SHP77 treated with DMSO at 0.1 percent for 48 hours (cell line): ENCODE measurements at places on chromosomes 3 and 15.
A peak's percentile ranks its signal among the peaks of the same experiment; 100 is the strongest.

- peak; percentile 10 for DNase-seq
Measured at GRCh38 chr15:68691705-68692104, 112.9 kb downstream of the CORO2B start.

DNA sequence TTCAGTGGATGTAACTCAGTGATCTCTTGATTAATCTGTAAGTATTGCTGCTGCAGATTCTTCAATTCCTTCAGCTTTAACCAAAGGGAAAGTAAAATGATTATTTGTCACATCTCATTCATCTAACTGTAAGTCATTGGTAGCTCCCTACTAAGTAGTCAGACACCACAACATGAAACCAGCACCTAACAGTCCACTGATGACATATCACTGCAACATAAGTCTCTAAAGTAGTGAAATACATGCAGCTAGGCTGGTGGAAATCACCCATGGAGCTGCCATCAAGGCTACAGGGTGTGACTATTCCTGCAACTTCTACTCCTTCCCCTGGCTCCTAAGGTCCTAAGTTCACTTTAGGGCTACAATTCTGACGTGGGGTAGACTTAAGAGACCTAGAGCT, 21.1 kb upstream of the HCLS1 start:
- no peak for DNase-seq

GRCh38 chr3:185726254-185726967, 98.4 kb downstream of the IGF2BP2 start:
- no peak for DNase-seq

DNA sequence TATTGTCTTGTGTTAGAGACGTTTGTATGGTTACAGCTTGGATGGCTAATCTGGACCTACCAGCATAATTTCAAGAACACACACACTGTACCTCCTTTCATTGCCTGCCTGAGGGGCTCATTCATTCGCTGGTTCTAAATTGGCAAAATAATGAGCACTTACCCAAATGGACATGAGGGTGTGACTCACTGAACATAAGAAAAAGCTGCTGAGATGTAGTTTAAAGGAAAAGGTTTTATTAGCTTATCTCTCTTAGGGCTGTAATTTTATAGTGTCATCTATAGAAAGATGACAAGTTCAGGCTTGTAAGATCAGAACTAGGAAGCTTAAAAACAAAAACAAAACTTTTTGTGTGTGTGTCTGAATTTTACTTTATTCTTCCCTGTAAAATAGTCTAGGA, 120.7 kb upstream of the WNT7A start:
- DNase-seq, result no peak

DNA sequence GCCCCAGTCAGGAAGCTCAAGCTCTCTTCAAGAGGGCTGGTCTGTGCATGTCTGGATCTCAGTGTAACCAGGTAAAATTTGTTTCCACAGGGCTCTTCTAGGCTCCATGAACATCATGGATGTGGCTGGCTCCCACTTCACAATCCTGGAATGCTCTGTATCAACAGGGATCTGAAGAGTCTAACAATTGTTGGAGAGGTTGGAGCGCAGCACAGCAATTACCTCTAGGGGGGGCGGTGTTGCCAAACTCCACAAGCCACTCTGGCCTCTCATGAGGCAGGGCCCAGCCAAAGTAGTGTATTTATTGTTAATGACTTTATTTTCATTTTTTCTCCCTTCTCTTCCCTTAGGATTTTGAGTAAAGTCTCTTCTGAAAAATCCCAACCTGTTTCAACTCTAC, 6.1 kb upstream of the EIF2B5 start:
- peak; percentile 9 for DNase-seq

- no peak for DNase-seq
Measured at GRCh38 chr15:72105111-72105510, 12.8 kb downstream of the MYO9A start.

DNA sequence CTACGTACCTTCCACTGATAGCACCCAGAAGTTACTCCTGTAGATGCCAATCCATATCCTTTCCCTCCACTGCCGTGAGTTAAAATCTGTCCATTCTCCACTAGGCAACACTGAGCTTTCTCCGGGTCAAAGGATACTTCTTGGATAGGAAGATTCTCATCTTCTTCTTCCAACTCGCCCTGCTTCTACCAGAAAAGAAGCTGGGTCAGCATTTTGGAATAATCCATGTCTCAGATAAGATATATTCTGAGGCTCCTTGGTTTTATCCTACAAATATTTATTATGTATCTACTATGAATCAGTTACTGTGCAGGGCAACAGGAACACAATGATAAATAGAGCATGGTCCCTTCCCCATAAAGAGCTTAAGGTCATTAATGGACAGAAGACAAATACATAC, 89.2 kb downstream of the FBXL22 start:
- DNase-seq, result no peak

DNA sequence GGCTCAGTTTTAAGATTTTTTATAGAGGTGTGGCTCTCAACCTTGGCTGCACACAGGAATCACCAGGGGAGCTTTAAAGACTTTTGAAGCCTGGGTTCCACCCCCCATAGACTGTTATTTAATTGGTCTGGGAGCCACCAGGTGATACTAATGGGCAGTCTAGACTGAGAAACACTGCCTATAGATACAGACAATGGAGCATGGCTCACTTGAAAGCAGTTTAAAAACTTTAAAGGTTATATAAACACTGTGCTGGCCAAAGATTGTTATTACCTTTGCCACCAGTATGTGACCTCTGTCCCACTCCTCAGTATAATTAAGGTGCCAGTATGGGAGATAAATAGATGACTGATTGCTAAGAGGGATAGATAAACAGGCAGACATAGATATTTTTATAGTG, 3.8 kb downstream of the GOLIM4 start:
- peak; percentile 30 for DNase-seq

DNA sequence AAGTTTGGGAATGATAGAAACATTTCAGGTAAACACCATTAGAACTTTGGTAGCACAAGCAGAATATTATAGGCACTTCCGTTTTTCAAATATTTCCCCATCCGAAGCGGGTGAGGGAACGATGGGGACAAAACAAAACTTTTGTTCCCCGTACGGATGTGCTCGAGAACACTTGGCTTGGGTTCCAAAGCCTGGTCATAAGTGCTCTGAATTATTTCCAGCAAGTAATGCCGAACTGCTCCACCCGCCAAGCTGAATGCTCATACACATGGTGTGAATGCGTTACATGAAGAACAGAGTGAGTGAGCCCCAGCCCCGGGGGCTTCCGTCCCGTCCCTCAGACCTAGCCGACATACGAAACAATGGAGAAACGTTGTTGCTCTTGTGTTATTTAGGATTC, 438.2 kb upstream of the ARRDC4 start:
- no peak for DNase-seq

GRCh38 chr3:187946163-187946691, 201.0 kb upstream of the BCL6 start:
- peak; percentile 53 for DNase-seq

DNA sequence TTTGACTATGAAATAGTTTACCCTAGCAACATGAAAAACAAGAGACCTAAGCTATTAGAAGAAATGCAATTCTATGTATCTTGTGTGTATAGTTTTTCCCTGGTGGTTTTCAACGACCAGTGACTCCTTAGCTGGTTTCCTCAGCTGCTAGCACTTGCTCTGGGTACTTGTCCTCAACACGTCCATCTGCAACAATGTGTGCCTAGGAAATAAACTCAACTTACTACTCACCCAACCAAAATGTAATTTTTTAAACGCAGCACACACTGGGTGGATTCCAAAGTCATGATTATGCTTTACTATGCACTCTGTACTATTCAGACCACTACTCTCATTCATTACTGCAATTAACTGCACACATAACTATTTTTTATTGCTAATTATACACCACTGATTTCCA, 31.0 kb downstream of the CPA3 start:
- no peak for DNase-seq

DNA sequence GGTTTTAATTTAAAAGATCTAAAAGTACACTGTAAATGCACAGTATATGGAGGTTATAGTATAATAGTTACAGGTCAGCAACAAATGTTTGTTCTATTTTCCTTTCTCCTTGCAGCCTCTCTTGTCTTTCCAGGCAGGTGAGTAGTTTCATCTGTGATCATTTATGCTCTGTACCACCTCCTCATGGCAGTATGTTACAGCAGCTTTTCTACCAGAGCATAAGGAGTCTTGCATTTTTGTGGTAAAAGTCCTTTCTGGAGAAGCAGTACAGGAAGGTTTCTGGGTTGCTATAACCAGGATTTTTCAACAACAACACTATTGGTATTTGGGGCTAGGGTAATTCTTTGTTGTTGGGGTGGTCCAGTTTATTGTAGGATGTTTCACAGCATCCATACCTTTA, 59.5 kb downstream of the ZNF609 start:
- DNase-seq, result no peak

- DNase-seq, result no peak
Measured at GRCh38 chr3:11634081-11634635, 9.6 kb downstream of the VGLL4 start.

DNA sequence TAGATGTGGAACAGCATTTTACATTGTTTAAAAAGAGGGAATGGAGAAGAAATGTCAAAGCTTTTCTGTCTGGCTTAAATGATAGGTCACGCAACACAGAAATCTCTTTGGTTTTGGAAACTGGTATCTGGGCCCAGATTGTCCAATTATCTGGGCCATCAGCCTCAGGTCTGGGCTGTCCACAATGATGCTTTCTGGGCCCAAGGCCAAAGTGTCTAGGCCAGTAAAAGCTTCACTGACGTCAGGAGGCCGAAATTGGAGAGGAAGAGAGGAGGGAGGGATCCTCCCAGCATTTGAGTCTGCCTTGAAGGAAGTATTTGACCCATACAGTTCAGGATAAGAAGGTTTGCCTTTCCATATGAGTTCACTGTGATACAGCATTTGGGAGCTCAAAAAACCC, 60.7 kb upstream of the ALDH1A3 start:
- DNase-seq, result no peak

DNA sequence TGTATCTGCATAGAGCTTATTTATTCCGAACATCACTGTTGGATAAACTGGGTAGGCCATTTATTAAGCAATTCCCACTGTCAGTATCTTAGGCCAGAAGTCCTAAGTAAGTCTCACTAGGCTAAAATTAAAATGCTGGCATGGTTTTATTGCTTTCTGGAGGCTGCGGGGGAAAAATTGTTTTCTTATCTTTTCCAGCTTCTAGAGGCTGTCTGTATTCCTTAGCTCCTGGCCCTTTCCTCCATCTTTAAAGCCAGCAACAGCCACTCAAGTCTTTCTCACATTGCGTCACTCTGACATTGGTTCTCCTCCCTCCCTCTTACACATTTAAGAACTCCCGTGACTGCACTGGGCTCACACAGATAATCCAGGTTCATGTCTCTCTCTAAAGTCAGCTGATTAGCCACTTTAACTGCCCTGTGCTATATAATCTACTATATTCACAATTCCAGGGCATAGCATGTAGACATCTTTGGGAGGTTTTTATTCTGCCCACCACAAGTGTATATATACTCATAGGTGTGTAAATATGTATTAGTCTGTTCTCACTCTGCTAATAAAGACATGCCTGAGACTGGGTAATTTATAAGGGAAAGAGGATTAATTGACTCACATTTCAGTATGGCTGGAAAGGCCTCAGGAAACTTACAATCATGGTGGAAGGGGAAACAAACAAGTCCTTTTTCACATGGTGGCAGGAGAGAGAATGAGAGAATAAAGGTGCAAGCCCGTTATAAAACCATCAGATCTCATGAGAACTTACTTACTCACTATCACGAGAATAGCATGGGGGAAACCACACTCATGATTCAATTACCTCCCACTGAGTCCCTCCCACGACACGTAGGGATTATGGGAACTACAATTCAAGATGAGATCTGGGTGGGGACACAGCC, 113.5 kb upstream of the SLC7A14 start:
- no peak for DNase-seq

GRCh38 chr3:102733791-102734563, 299.2 kb downstream of the ZPLD1 start:
- no peak for DNase-seq

GRCh38 chr3:41317718-41318117, 118.4 kb downstream of the CTNNB1 start:
- DNase-seq, result no peak

DNA sequence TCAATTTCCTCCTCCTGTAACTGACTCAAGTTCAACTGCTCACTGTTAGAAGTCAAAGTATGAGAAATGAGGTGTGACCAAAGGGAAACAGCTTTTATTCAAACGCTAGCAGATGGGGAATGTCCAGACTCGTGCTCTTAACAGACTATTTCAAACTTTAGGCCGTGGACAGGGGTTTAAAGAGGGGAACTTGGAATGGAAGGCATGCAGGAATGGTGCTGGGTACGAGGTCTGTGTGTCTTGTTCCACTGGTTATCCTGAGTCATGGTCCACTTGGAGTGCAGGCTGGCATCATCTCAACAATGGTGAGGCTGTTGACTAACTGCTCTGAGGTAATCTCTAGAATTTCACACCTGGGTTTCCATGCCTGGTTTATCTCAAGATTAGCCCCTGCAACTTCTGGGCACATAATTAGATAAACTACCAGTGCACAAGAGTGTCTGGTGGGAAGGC, 22.9 kb upstream of the DNAAF4 start:
- DNase-seq, result no peak

GRCh38 chr3:141594357-141594756, 107.5 kb downstream of the RASA2 start:
- no peak for DNase-seq

DNA sequence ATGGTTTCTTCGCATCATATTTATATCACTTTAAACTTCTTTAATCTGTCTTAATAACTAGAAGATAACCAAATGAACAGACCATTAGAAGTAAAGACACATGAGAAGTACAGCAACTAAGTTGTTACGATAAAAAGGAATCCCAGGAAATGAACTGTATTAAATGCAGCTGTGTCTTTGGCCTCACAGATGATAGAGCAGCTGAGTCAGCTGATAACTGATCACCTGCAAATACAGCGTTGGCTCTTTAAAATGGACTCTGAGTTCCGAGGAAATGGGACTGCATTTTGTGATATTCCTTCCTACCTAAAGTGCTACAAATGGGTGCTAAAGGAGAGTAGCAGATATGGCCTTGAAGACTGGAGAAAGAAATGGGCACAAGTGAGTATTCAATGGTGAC, 121.0 kb upstream of the C15orf61 start:
- no peak for DNase-seq

DNA sequence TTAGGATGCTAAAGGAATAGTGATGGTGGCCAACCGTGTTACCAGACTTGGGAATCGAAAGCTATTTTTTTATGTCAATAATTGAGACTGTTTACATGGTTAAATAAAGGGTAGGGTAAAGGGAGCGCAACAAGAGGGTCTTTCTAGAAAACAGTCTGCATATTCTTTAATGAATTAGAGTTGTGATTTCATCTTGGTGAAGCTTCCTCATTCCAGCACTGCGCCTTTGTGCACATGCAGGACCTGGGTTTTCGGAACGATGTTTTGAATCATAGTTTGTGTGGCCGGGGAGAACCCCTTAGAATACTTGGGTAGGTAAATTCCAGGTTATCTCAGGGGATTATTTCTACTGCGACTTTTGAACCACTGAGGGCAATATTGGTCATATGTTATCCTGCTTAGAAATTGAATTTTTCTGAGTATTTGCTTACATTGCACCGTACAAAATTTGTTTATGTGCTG, 1.3 kb downstream of the PIK3CA start:
- no peak for DNase-seq

GRCh38 chr3:67580430-67581000, 73.9 kb downstream of the SUCLG2 start:
- no peak for DNase-seq

GRCh38 chr15:95557226-95558046, 773.1 kb upstream of the NR2F2 start:
- DNase-seq, result peak; percentile 14
